Right atrium auricular region (tissue), 2 donors: ENCODE measurements at places on chromosomes 1 and 21.
A peak's percentile ranks its signal among the peaks of the same experiment; 100 is the strongest.

GRCh38 chr1:112718691-112719418, 3.7 kb upstream of the PPM1J start:
- no peak for DNase-seq

DNA sequence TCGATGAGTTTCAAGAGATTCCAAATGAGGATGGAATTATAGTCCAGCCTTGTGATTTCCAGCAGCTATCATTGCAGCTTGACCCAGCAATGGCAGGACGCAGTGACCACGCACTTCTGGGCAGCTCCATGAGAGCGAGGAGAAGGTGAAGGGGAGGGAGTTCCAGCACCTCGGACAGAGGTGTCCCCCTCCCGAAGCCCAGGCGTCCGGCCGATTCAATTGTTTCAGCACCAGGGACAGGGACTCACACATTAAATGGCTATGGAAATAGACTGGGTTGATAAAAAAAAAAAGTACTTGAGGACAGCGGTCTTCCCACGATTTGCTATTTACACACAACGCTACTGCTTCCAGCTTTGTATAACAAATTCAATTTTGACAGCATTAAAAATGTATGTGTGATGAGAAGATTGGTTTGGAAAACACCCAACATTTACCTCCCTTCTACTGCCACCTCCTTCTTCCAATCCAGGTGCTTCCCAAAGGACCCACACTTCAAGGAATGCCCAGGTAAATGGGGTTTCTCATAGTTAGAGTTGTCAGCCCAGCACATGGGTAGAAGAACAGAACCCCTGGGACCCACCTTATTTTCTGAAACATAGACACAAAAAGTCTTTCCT, 71.8 kb downstream of the DISP3 start:
- DNase-seq: no peak

- no peak for DNase-seq
Observed at GRCh38 chr1:158080066-158080465, 86.6 kb downstream of the KIRREL1 start.

- DNase-seq: no peak
Observed at GRCh38 chr1:86089765-86090164, 66.8 kb downstream of the COL24A1 start.

DNA sequence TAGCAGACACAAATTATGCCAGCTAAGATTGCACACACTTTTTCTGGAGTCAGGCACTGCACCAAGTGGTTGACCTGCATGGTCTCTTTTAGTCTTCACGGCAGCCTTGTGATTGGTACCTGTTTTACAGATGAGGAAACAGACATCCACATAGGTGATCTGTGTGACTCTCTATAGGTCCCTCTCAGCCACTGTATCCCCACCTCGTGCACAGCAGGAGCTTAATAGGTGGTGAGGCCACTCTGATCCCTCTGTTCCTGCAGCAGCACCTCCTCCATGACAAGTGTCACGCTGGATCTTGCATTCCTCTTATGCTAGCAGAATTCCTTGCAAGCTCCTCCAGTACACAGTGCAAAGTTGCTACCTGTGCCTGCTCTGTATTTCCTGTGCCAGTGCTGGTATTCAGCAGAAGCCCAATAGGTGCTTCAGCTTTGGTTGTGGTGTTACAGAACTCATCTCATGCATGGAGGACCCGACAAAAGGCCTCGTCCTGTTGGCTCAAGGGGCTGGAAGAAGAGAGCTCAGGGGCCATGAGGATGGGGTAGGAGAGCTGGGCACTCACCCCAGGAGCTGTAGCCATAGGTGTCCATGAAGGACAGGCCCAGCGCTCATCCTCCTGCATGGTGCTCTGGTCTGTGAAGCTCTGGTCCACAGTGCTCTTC, 546.7 kb downstream of the PTPRU start:
- peak; percentile 54 for DNase-seq

- no peak for DNase-seq
Observed at GRCh38 chr1:214546886-214547641, 4.3 kb downstream of the PTPN14 start.

DNA sequence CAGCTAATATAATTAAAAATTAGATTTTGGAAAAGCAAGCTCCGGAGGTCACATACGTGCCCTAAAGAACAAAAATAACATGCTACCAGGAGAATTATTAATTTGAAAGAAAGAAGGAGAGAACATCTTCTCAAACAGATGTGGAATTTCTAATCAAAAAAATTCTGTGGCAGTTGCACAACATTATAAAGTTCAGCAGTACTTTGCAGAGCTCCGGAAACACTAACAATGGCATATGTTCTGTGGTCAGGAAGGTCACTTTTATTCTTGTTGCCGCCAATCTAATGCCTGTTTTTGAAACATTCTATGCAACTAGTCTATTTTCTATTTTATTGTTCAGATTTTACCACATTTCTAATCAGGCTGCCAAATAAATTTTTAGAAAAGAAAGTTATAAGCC, 186.8 kb downstream of the SMYD3 start:
- no peak for DNase-seq

- DNase-seq: no peak
Observed at GRCh38 chr1:58586271-58586670, 9.2 kb upstream of the TACSTD2 start.

DNA sequence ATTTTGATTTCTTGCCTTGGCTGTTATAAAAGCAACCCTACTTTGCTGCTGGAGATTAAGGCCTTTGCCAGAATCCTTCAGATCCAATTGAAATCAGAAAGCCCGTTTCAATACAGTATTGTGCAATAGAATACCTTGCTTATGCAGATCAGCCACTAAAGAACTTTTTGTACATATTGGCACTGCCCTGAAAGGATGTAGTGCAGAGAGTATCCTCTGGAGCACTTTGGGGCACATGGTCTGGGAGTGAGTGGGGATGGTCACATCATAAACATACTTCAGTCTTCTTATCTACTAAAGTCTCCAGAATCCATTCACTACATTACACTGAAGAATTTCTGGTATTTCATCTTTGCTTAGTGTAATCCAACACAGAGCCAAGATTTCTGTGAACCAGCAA, 189.0 kb downstream of the CENPF start:
- DNase-seq: no peak

GRCh38 chr1:39564340-39564739, 12.2 kb downstream of the PABPC4 start:
- DNase-seq: no peak
